PC-3 (cell line): ENCODE measurements at places on chromosomes 12 and 14. TPM values are rescaled to one million over a fixed set of nuclear protein-coding genes. Genes with fewer than 3 reads are reported as not detected.

GRCh38 chr12:11666131-11667050 lies 16.9 kb downstream of the ETV6 start:
- no peaks in the 10 kb centered on the region for H3K27me3 ChIP-seq
- no peaks in the 10 kb centered on the region for H3K4me1 ChIP-seq
- H3K27ac ChIP-seq = no peak overlapping the region
- DNase-seq = no peak
- no peak overlapping the region for H3K4me3 ChIP-seq
- H3K36me3 ChIP-seq = no peaks in the 10 kb centered on the region

GRCh38 chr12:67299926-67300325 lies 30.8 kb downstream of the CAND1 start:
- no peaks in the 10 kb centered on the region for H3K27me3 ChIP-seq
- no peak overlapping the region for H3K27ac ChIP-seq
- no peak overlapping the region for H3K4me3 ChIP-seq
- H3K4me1 ChIP-seq = no peaks in the 10 kb centered on the region
- peaks cover 64% of the 10 kb centered on the region for H3K36me3 ChIP-seq

DNA sequence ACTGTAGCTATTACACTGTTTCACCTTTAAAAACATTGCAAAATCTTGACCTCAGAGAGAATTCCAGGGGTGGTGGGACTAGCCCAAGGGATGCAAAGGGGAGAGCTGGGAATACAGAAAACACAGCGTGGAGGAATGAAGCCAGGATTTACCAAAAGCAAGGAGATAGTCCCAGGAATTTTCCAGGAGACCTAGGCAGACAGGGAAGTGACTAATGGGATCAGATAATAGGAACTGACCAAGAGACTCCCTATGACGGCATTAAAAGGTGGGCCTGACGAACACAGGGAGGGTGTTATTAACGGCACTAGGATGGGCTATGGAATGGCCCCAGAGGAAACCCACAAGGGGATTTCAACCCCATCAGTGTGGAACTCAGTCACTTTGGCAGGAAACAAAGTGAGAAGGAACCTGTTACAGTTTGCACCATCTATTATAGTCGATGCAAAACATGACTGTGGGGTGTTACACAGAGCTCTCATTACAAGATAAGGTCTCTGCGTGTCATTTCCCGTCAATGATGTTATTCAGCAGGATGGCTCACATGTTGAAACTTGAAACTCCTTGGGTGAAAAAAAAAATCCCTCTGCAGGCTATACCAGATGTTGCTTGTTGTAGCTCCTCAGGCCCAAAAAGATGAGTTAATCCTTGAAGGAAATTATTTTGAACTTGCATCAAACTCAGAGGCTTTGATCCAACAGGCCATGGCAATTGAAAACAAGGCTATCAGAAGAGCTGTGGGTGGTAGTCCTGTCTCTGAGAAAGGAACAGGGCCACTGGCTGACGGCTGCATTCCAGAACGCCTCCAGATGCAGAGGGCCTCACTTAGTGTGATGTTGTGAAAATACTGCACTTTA lies 58.7 kb downstream of the DRAM1 start:
- no peak overlapping the region for H3K4me3 ChIP-seq
- H3K27ac ChIP-seq = no peak overlapping the region
- H3K4me1 ChIP-seq = no peaks in the 10 kb centered on the region
- H3K36me3 ChIP-seq = no peaks in the 10 kb centered on the region
- peaks cover 35% of the 10 kb centered on the region for H3K27me3 ChIP-seq

NGB gene
- not detected in 2 replicates for total RNA-seq
